ENCODE measurements at places on chromosomes 11 and 22.
A peak's percentile ranks its signal among the peaks of the same experiment; 100 is the strongest.

DNA sequence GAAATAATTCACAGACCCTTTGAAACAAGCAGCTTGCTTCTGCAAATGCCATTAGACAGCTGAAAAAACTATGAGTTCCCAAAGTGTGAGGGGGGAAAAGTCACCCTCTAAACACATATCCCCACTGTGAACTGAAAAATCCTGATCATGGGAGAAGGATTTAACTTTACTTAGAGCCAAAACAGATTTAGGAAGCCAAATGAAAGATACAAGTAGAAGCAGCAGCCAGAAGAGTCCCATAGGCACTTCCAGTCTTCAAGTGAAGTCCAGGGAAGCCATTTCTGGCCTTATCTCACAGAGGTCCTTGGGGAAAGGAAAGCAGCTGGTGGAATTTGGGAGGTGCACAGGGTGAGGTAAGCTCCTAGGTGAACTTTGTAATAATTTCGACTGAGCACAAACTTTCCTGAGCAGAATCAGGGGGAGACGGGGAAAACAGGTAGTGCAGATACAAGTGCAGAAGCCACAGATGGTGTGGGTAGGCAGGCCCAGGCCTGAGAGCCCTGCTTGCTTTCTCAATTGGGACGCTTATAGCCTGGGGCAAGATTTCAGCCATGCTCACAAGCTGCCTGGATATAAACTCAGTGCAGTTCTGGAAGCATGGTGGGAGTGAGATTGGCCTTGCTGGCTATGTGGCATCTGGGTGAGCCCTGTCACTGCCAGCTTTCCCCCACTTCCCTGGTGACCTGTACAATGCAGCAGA is 44.8 kb downstream of the GAS2 start:
- no peak for DNase-seq

GRCh38 chr11:57406337-57406904 is 16.0 kb upstream of the PRG2 start:
- DNase-seq = no peak

GRCh38 chr11:32435942-32436750 is 807 bp upstream of the WT1 start:
- no peak for DNase-seq

DNA sequence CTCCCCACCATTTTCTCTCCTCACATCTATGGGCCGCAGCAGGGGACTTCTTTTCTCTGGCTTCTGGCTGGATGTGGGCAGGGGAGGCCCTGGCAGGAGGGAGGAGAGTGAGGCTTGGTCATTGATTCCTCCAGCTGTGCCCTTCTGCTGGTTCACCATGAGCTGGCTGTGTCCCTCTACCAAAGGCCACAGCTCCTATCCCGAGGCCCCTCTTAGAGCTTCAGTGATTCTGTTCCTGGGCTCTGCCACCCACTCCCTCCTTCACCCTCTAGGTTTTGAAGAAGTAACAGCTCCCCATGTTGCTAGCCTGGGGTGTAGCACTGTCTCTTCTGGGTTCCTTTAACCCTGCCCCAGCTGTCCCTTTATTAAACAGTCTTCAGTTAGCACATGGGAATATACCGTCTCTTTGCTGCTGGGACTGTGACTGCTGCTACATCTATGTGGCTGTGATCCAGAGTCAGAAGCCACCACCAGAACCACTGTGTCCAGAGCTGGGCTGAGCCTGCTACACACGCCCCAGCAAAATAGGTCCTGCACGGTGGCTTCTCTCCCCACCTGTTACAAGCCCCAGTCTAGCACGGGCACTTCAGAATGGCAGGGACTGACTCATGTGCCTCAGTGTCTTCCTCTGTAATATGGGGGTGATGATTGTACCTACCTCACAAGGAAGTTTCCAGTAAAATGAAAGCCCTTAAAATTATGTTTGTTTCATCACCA is 578 bp upstream of the PARVG start:
- DNase-seq = no peak

- DNase-seq = no peak
Observed at GRCh38 chr11:10969387-10969786, 111.5 kb upstream of the ZBED5 start.

DNA sequence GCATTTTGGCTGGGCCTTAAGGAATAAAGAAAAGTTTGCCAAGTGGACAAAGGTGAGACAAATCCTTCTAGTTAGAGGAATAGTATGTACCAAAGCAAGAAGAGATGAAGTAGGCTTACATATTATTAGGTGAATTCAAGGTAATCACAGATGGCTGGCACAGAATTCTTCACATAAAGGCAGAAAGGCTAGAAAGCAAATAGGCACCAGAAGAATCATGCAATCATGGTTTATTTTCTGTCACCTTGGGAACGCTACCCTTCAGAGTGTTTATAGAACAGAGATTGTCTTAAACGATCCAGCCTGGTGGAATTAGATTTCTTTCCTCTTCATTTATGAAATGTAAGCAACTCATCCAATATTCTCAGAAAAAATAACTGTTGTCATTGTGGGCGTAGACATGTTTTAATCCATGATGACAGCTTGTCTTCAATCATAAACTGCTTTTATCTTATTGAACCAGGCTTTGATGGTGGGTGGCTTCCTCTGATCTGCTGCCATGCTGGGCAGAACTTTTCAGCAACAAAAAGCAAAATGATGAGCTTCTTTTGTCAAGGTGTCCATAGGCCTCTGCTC is 49.0 kb upstream of the CSNK2A3 start:
- no peak for DNase-seq

DNA sequence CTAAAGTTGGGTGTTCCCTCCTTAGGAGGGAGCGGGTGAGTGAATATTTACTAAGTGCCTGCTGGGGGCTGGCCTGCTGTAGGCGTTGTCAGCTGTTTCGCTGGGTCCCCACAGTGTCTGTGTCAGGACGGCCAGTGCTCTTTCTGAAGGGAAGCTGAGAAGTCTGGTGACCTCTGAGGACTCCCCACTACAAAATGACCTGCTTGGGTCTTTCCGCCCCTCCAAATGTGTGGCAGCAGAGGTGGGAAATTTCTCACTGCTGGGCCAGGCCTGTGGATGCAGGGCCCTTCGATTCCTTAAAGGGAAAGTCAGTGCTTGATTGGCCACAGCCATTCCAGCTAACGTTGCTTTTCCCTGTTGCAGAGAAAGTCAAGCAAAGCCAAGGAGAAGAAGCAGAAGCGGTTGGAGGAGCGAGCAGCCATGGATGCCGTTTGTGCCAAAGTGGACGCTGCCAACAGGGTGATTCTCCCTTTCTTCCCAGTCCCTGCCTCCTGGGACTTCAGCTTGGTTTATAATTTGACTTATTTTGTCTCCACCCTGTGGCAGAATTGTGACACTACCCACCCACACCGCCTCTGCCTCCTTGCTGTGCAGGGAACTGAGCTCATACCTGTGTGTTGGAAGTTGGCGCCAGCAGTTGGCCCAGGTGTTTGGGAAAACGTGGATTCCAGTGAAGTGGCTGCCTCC is 6.8 kb downstream of the NAA40 start:
- peak; percentile 24 for DNase-seq

DNA sequence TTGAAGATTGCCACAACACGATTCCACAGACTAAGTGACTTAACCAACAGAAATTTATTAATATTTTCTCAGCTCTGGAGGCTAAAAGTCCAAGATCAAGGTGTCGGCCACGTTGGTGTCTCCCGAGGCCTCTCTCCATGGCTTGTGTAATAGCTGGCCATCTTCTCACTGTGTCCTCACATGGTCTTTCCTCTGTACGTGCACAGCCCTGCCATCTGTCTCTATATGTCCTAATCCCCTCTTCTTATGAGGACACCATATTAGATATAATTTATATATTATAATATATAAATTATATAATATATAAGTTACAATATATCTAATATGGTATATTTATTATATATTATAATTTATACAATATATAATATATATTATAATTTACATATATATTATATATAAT is 25.1 kb upstream of the SCGB1A1 start:
- no peak for DNase-seq

DNA sequence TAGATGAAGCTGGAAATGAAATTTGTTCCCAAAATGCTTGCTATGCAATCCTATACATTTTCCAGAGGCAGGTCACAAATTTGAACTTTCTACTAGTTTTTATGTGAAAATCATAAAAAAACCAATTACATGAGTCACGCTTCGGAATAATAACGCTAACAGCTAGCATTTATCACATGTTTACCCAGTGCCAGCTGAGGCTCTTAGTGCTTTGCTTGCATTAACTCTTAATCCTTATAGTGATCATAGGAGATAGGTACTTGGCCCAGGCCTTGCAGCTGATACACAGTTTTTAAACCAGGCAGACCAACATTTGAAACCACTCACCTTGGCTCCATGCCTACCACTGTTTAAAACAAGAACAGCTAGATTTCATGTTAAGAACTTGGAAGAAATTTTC is 131.8 kb upstream of the RAG2 start:
- DNase-seq = no peak

DNA sequence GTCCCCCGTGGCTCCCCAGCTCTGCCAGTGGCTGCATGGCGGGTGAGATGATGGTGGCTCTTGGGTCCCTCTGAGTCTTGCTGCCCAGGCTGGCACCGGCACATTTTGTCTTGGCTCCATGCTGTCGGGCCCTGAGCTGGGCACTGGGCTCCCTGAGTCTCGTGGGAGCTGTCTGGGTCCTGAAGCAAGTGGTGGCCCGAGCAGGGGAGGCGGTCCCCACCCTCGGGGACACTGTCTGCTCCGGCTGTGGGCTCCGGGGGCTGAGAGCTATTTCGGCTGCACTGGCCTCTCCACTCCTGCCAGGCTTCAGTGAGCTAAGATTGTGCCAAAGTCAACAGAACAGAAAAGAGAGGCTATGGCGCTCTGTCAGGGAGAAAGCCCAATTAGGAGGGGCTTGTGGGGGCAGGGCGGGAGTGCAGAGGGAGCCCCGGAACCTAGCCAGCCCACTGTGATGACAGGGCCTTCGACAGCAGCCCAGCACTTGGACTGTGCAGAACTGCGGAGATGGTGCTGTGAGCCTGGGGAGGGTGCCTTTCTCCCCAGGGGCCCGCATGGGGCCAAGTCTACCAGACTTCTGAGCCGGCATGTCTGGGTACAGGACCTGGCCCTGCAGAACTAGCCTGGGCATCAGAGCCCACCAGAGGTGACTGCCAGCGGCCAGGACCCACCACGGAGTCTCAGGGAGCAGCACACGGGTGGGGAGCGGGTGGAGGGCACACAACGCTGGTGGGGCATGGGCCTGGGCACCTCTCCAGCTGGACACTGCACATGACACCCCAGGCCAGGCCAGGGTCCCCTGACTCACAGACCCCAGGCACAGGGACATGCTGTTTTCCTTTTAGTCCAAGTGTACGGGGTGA is 38.0 kb downstream of the RTN4R start:
- DNase-seq = no peak

GRCh38 chr11:26675233-26675928 is 46.5 kb downstream of the SLC5A12 start:
- DNase-seq = no peak

DNA sequence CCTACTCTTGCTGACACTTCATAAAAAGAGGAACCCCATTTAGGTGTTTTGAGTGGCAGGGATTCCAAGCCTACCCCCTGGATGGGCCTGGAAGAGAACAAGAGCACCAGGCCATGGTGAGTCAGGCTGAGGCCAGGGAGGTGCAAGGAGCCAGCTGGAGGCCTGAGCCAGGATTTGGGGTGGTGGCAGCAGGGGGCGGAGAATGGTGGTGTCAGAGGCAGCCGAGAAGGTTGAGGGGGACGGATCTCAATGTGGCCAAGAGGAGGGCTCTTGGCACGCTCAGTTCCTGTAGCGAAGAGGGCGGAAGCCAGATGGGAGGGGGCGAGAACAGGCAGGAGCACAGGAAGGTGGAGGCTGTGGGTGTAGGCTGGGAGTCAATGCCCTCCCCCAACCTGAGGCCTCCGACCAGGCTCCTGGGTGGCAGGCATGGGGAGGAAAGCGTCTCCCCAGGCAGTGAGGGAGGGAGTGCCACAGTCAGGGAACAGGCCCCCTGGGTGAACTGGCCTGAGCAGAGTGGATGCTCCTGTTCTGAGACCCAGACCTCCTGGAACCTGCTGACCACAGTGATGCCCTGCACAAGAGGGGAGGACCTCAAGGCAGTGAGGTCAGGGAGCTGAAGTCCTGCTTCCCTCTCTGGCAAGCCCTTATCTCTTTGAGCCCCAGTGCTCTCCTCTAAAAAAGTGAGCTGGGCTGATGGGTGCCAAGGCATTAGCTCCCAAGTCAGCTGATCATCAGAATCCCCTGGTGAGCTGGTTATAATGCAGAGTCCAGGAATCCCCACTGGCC is 13.9 kb downstream of the RTN4RL2 start:
- DNase-seq = no peak

GRCh38 chr11:106131998-106132397 is 54.5 kb downstream of the AASDHPPT start:
- no peak for DNase-seq

GRCh38 chr11:88704485-88704884 is 361.3 kb downstream of the GRM5 start:
- DNase-seq = no peak

- DNase-seq = no peak
Observed at GRCh38 chr11:42951266-42951665, 360.5 kb upstream of the API5 start.

DNA sequence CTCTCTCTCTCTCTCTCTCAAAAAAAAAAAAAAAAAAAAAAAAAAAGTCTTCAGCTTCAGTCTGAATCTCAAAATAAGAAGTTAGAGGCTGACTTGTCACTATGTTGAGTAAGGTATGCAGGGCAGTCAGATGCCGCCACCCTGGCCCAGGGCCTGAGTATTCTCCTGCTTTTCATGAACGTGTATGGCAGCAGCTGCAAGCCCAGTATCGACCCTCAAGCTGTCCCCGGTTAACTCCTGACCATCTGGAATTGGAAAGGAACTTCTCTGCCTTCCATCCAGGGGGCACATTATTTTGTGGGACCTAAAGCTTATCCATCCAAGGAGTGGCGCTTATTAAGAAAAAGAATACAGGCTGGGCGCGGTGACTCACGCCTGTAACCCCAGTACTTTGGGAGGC is 11.4 kb downstream of the MRGPRD start:
- no peak for DNase-seq

DNA sequence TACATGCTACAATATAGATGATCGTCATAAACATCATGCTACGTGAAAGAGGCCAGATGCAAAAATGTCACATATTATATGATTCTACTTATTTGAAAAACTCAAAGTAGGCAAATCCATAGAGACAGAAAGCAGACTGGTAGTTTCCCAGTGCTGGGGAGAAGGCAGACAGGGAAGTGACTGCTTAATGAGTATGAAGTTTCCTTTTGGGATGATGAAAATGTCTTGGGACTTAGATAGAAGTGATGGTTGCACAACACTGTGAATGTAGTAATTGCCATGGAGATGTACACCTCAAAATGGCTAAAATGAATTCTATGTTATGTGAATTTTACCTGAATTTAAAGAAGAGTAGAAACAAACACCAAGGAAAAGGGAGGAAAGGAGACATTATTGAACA is 45.2 kb upstream of the EHF start:
- no peak for DNase-seq

DNA sequence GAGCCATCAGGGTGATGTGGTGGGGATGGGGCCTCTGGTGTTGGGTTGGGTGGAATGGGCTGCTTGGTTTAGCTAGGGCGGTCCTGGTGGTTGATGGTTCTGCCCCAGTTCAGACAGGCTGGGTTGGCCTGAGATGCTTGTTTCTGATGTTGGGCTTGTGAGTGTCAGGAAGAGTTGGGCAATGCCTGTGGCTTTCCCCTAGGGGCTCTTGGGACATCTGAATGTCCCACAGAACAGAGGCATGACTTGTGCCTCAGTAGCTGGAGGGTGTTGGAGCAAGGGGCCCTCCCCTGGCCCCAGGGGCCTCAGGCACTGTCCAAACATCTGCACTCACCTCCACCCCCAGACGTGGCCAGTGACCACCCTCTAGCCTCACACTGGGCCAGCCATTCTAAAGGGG is 14.0 kb upstream of the CTSD start:
- DNase-seq = no peak
